ENCODE measurements at places on chromosomes 2 and 18. TPM values are rescaled to one million over a fixed set of nuclear protein-coding genes. Genes with fewer than 3 reads are reported as not detected.

CRYGD gene
- not detected for total RNA-seq

YWHAQ gene
- total RNA-seq, result 239 TPM

GEN1 gene
- total RNA-seq, result 11.4 TPM

SLC4A5 gene
- 0.30 TPM for total RNA-seq

PSMA8 gene
- total RNA-seq, result not detected

KCNS3 gene
- 1.8 TPM for total RNA-seq

DLX1 gene
- not detected for total RNA-seq

OXER1 gene
- total RNA-seq, result not detected

CIB4 gene
- not detected for total RNA-seq

DSG4 gene
- not detected for total RNA-seq

HNMT gene
- 10.4 TPM for total RNA-seq

IKZF2 gene
- 0.32 TPM for total RNA-seq

DUSP19 gene
- total RNA-seq, result 1.9 TPM

PDIA6 gene
- total RNA-seq, result 703 TPM

PID1 gene
- total RNA-seq, result 0.46 TPM

MC2R gene
- total RNA-seq, result not detected

WNT10A gene
- not detected for total RNA-seq

CDH2 gene
- 135 TPM for total RNA-seq

ANKRD44 gene
- total RNA-seq, result 3.6 TPM
